ENCODE measurements at places on chromosomes 13 and 19.

DNA sequence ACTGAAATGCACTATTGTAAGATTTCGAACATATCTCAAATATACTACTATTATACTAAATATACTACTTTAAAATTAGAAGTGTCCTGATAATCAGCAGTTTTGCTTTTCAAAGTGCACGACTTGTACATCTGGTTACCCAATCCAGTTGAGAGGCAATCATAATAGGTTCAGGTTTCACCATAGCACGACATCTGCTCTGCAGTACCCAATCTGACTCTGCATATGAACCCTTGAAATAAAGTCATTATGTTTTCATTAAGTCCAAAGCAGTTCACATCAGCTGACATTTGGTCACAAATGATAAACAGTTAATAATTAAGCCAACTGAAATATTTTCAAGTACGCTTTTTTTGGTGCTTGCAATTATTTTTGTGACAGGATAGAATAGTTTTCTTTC lies 90.6 kb downstream of the PCDH9 start:
- DNase-seq: no peak

- DNase-seq: no peak
These were observed 13.3 kb downstream of the PDX1 start for GRCh38 chr13:27933118-27933517.

- DNase-seq: peak; percentile 90
These were observed 115.5 kb downstream of the CYSLTR2 start for GRCh38 chr13:48769107-48769704.

GRCh38 chr13:64332048-64332447 lies 2898.1 kb downstream of the PCDH9 start:
- no peak for DNase-seq

DNA sequence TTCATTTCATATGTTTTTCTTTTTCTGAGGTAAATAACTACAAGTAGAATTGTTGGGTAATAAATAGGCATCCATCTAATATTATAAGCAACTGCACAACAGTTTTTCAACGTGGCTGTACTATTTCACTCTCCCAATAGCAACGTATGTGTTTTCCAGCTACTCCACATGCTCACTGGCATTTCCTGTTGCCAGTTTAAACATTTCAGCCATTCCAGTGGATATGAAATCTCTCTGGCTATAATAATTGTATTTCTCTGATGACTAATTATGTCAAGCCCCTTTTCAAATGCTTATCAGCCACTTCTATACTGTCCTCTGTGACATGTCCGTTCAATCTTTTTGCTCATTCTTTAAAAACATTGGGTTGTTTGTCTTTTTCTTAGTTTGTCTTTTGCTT lies 26.8 kb upstream of the ALOX5AP start:
- peak; percentile 74 for DNase-seq

Measured in fibroblast of upper back skin (primary cell).